ENCODE measurements at places on chromosomes 12 and 14.
A peak's percentile ranks its signal among the peaks of the same experiment; 100 is the strongest.

GRCh38 chr12:106205208-106206069, 42.4 kb downstream of the CKAP4 start:
- DNase-seq, result no peak

- peak; percentile 82 for DNase-seq
These were observed 62.6 kb upstream of the RESF1 start for GRCh38 chr12:31896514-31897039.

DNA sequence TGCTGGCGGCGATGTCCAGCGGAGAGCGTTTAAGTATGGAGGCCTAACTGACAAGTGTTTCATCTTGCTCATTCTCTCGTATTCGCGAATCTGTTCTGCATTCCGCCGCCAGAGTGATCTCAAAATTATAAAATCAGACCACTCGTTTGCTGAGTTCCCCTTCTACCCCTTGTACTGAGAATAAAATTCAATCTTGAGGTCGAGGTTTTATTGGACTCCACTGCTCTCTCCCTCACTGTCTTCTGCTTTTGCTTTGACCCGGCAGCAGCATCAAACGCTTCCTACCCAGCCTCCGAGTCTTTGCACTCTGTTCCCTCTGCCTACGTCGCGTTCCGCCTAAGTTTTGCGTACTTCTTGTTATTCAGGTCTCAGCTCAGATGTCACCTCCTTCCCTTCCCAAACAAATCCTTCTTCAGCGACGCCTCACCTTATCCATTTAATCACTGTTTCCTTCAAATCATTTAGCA, 462 bp downstream of the KNTC1 start:
- no peak for DNase-seq

DNA sequence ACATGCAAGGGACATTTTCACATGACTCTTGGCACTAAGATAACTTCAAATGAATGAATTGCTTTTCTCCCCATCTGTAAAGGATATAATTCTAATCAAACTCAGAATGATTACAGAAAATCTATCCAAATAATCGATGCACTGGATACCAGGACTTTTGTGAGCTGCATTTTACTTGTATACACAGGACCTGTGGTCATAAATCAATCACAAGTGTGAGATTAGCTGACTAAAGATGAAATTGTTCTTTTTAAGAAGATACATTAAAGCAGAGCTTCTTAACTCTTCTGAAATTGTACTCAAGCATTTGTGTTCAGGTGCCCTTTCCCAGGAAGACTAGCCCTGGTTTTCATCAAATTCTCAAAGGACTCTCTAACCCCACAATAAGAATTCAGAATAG, 66.3 kb downstream of the ESR2 start:
- DNase-seq, result no peak

GRCh38 chr14:36655963-36656686, 5.5 kb upstream of the PAX9 start:
- no peak for DNase-seq

GRCh38 chr14:95361373-95362137, 41.8 kb upstream of the CLMN start:
- DNase-seq, result no peak

DNA sequence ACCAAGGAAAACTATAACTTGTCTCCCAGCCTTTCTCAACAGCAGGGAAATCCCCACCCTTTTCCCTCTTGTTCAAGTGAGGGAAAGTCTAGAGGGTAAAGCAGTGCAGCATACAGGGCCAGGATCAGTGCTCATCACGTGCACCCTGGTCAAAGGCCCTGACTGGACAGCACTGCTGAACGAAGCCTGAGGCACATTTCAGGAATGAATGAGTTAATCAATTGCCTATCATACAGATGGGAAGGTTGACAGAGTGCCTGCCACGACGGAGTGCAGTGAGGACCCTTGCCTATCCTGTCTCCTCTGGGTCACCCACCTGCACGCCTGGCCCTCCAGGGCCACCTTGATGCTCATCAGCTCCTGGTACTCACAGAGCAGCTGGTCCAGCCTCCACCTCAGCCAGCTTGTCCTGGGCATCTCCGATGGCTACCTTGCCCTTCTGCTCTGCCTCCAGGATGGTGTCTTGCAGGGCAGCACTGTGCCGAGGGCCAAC, 11.7 kb upstream of the KRT73 start:
- DNase-seq, result no peak

DNA sequence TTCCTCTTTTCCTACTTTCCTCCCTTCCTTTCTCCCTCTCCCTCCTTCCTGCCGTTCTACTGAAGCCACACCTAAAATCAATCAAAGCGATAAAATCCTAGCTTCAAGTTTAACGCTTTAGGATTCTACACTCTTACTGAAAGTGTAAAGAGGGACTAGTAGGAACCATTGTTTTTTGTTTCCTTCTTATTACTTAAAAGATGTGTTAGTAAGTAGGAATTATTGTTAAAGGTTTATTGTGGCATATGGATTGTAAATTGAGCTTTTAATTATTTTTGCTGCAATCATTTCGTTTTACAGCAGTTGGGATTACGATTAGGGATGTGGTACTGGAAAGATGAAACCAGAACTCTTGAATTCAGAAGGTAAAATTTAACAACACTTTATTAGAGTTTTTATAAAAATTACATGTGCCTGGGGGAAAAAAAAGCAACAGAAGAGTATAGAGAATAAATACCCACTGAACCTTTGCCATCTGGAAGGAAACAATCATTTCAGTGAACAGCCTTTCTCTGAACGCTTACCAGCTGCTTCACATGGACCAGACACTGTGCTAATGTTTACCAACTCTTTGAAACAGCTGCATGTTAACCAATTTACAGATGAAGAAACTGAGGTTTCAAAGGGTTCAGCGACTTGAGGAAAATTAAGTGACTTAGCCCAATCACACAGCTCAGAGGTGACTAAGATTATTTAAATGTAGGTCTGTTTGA, 1.0 kb downstream of the PPP1R36 start:
- no peak for DNase-seq

- DNase-seq, result no peak
These were observed 72.9 kb downstream of the TRAFD1 start for GRCh38 chr12:112198120-112198733.

DNA sequence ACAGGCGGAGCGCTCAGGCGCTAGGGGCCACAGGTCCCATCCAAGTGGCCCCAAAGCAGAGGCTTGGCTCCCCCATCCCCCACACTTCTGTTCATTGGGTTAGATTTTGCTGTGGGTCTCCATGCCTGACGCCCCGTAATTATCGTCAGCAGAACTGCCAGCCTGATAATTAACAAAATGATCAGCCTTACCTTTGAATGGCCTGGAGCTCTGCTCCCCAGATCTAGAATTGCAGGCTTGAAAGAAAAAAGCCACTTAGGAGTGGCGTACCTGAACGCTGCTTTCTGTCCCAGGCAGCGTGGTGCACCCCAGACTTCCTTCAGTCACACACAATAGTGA, 28.7 kb upstream of the LRP1-AS start:
- DNase-seq, result no peak

- no peak for DNase-seq
These were observed 17.5 kb downstream of the MAX start for GRCh38 chr14:65084554-65085505.

DNA sequence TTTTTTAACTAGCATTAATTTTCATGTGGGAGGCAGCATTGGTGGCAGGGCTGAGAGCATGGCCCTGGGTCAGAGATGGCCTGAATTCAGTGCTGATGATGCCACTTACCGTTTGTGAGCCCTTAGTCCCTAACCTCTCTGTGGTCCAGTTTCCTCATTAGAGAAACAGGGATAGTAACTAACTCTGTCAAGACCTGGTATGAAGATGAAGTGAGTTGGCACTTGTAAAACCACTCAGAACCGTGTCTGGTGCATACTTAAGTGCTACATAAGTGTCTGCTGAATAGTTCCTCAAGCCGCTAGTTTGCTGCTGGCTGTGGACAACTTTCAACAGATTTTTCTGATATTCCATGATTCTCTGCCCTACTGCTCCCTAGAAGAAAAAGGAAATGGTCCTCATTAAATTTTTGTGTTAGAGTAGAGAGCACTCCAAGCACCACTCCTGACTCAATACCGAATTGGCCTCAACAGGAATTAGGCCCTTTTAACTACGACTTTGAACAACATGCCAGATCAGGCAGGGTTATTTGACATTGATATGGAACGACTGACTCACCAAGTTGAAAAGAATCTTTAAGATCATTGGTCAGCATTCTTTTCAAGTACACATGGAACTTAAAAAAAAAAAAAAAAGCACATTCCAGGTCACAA, 250.2 kb downstream of the ANO2 start:
- DNase-seq, result no peak
